Amygdala (tissue), 56 donors: ENCODE measurements at places on chromosomes 3 and 15.

- DNase-seq, result no peak
Measured at GRCh38 chr3:8981296-8981695, 18.0 kb upstream of the RAD18 start.

- DNase-seq, result no peak
Measured at GRCh38 chr3:15051531-15051930, 13.6 kb downstream of the MRPS25 start.

GRCh38 chr3:141360888-141361598 lies 7.3 kb upstream of the ZBTB38 start:
- DNase-seq, result no peak

- no peak for DNase-seq
Measured at GRCh38 chr15:67114846-67115585, 49.6 kb downstream of the SMAD3 start.

- DNase-seq, result no peak
Measured at GRCh38 chr3:126399756-126400155, 5.0 kb downstream of the CFAP100 start.

- DNase-seq, result no peak
Measured at GRCh38 chr15:65595960-65596359, 15.0 kb downstream of the INTS14 start.

- no peak for DNase-seq
Measured at GRCh38 chr3:109903100-109903499, 565.8 kb upstream of the DPPA4 start.

DNA sequence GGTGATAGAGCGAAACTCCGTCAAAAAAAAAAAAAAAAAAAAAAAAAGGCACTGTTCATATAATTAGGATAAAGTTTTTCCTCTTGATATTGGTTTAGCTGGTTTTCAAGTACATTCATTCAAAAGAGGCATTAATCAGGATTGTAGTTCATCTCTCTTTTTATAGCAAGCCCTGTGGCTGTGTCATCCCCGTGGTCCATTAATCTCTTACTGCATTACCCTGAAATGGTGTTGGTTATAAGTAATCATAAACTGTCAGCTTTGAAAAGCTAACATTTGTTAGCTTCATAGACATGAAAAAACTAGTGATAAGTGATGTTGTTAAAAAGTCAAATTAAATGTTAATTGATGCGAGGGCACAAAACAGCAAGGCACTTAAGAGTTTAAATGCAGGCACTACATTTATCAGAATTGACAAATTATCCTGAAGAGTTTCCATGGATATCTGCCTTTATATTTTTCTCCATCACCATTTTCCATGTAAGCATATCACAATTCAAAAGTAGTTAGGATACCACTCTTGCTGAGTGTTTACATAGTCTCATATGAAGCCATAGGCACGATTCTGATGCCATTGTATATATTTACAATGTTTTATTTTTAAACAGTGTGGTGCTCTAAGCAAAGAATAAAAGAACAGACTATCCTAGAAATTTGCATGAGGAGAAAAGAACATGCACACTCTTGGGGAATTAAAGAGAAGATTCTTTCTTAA lies 193.1 kb downstream of the OTOL1 start:
- DNase-seq, result no peak

DNA sequence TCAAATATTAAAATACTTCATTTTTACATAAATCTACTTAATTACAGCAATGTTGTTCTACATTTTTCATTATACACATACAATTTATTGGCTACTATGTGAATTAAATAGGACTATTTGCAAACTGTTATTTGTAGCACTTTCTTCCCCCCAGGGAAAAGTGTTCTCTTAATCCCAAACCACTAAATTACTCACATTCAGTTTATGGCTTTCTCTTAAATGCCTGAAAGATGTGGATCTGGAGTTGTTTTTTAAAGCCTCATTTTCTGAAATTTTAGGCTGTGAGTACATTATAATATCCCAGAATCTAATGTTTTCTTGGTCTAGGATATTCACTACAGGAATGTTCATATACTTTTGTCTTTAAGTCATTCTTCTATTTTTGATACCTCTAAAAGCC lies 32.7 kb downstream of the PRTG start:
- no peak for DNase-seq

DNA sequence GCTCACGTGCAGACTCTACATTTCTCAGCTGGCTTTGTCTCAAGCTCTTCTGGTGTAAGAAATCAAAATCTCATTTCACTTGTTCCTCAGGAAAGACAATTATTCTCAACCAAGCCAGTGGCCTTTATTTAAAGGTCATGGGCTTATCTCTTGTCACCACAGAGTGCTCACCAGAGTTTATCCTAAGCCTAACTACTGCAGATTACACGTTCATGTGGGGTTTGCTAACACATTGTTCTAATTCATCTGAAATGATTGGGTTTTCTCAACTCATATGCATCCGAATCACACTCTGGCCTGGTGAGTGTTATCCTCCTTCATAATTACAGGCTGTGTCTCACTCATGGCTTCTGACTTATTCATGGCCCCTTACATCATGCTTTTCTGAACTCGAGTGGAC lies 83.3 kb upstream of the TSC22D2 start:
- no peak for DNase-seq

DNA sequence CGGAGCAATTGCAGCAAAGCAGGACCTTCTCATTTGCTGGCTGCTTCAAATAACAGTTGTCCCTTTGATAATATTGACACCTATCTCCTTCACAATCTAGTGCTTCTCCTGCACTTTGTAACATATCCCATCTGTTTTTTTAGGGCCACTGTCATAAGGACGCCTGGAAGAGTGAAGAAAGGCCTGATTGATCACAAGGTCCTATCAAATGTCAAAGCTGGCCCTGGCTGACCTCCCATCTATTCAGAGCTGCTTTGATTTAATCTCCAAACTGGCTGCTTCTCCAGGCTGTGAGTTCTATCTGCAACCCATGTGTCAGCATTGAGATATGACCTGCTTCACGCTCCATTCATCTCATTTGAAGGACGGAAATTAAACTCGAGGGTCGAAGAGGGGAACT lies 601.2 kb upstream of the KCNMB2 start:
- no peak for DNase-seq

DNA sequence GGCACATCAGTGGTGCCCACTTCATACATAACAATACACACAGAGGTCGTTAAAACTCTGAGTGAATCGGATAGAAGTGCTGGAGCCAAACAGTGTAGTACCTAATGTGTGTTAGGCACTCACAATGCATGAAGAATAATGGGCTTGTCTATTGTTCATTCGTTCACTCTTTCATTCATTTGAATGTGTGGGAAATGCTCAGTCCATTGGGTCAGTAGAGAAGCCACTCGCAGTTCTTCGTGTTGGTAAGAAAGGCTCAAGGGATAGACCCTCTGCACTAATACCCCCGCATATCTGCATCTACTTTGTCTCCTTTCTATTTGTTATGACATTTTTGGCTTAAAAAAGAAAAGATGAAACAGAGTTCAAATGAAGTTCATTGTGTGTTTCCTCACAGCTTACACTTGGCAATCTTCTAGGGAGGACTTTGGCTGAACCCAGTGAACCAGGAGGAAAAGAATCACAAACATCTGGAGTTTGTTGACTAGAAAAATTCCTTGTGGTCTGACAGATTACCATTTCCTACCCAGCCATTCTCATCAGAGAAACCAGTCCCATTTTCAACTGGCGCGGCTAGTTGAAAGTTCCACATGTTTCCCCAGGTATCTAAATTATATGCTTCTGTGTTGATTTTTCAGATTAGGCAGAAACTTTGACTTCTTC lies 32.8 kb upstream of the MFSD1 start:
- DNase-seq, result no peak

DNA sequence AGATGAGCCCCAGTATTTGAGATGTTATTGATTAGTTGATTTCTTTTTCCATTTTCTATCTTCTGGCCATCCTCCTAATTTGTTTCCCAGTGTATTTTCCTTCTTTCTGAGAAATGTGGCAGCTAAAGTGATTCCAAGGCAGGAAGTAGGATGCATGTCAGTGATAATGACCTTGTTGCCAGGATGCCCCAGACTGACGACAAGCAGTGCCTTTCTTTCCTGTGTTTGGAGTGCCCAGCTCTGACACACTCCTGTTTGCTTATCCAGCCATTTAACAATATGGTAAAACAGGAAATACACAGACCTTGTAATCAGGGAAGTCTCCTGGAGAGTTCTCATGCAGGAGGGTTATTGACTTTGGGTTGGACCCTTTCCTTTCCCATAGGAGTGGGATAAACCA lies 20.4 kb downstream of the TMOD2 start:
- DNase-seq, result no peak

DNA sequence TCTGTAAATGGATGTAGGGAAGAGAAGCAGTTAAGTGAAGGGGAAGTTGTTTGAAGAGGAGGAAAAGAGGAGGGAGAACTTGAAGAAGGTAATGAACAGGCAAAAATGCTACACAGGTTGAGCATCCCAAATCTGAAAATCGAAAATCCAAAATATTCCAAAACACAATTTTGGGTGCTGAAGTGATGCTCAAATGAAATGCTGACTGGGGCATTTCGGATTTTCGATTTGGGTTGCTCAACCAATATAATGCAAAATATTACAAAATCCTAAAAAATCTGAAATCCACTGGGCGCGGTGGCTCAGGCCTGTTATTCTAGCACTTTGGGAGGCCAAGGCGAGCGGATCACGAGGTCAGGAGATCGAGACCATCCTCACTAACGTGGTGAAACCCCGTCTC lies 61.9 kb upstream of the CDAN1 start:
- no peak for DNase-seq

GRCh38 chr15:39719109-39719508 lies 63.5 kb downstream of the FSIP1 start:
- DNase-seq, result no peak

GRCh38 chr3:52223449-52224408 lies 1.7 kb downstream of the TLR9 start:
- DNase-seq, result no peak

GRCh38 chr3:143627336-143627735 lies 220.9 kb downstream of the SLC9A9 start:
- DNase-seq, result no peak

- DNase-seq, result peak; percentile 80
Measured at GRCh38 chr3:58177747-58178527, 32.8 kb downstream of the DNASE1L3 start.

- no peak for DNase-seq
Measured at GRCh38 chr3:73321286-73321999, 260.0 kb downstream of the EBLN2 start.

- DNase-seq, result no peak
Measured at GRCh38 chr3:162722337-162722736, 1225.7 kb downstream of the OTOL1 start.
